ENCODE measurements at places on chromosomes 2 and 18.

DNA sequence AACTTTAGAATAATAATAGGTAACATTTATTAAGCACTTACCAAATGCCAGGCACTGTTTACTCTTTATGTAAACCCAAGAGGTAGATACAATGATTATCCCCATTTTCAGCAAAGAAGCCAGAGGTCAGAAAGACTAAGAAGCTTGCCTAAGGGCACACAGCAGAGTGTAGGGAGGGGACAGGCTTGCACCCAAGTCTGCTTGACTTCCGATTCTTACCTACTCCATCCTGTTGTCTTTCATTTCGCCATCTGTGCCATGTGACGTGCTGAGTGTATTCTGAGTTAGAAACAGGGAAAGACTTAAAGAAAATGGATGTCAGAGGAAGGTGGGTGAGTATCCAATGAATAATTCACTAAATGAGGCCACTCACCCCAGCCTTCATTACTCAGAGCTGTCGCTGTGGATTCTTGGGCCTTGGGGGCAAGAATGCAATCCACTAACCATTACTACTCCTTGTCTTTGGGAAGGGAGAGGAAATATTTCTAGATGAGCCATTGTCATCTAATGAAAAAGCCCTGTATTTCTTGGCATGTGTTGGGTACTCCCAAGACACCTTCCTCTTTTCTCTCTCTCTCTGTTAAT is 76.4 kb upstream of the BCL11A start:
- no peak for DNase-seq

DNA sequence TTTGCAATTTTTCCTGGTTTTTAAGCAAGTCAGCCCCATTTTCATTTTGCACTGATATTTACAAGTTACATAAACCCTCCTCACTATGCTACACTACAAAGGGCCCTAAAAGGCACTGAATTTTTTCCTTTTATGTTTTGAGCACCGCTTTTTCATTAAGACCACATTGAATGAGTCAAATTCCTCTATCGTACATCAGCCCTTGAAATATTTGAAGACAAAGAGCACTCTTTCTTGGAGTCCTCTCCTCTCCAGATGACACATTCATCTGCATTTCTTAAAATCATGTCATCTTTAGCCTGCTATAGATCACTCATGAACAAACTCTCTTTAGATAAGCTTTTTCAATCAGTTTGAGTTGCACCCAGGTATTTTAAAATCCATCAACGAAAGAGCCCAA is 306.6 kb upstream of the SOX11 start:
- no peak for DNase-seq

DNA sequence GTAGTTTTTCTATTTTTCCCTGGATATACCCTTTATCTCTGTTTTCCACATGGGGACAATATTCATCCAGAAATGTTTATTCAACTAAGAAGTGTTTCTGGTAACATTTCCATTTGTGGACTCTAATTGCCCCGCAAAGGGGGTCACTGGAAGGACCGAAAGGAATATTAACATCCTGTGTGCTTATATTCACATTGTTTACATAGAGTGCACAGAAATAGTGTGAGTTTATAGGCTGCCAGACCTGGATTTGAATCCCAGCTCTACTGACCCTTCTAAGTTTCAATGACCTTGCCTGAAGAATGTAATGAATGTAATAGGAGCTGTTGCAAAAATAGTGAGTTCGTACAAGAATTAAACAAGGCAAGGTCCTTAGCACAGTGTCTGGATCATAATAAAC is 152.9 kb upstream of the NCKAP5 start:
- DNase-seq: no peak

- peak; percentile 26 for DNase-seq
Measured at GRCh38 chr2:120174963-120175581, 48.1 kb downstream of the TMEM185B start.

DNA sequence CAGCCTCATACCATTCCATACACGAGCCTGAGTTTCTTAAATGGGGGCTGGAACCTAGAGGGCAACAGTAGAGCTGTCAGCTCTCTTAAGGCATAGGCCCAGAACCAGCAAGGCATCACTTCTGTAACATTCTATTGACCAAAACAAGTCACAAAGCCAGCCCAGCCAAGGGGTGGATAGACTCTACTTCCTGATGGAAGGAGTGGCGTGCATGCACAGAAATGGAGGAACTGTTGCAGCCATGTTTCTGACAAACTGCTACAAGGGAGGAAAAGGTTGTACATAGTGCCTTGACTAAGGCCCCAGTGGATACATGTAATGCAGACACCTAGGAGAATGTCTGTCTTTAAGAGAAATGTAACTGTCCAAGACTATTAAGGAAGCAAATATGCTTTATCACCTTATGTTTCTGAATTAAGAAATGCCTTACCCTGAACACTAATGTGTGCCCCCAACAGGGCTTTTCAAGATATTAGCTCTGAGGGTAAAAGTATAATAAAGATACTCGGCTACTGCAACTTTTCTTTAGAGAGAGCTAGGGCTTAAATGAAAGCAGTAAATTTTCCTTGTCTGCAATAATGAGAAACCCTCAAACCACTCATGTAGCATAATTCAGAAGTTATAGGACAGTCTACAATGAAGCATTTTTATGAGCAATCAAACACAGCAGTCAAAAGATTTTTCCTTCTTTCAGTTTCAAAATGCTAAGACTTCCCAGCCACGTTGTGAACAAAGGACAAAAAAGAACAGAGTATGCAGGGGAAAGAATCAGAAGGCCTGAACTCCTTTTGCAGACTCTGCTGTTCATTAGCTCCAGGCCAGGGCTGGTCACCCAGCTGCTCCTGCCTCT is 35.1 kb upstream of the CDC42EP3 start:
- no peak for DNase-seq

GRCh38 chr2:189175869-189176433 is 3.6 kb downstream of the COL5A2 start:
- no peak for DNase-seq

DNA sequence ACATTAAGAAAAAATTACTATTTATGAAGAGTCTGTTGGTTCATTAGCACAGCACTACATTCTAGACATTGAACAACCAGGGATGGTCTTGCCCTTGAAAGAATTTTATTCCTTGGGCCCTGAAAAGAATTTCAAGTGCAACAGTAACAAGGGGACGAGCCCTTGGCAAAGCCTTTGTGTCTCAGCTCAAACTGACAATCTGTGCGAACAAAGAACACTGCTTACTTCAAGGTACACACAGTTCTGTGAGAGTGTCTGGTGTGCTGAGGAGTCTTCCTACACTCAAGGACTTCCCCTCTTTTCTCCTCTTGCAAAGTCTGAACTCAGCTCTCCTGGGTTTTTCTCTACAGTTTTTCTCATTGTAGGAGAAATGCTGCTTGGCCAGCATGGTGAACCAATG is 373.4 kb downstream of the NBAS start:
- DNase-seq: no peak

- DNase-seq: no peak
Measured at GRCh38 chr2:132757002-132757589, 87.1 kb upstream of the LYPD1 start.

- no peak for DNase-seq
Measured at GRCh38 chr2:60675301-60675700, 80.8 kb upstream of the PAPOLG start.

DNA sequence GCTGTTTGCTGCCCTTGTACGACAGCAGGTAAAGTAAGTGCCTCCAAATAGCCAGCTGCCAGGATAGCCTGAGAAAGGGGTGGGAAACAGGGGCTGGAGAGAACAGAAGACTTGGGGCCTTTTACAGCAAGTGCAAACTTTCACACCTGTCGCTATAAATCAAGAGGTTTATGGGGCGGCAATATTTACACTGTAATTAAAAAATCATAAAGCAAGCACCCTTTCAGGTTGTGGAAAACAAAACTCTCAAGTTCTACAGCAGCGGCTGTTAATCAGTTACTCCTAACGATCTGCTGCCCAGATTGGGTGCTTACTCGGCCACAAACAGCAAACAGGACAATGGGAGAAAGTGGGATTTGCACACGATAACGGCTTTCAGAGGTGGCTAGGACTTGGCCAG is 359.5 kb upstream of the ETAA1 start:
- peak; percentile 73 for DNase-seq

Data from NCI-H774 (cell line).